ENCODE measurements at places on chromosomes 6 and 20. TPM values are rescaled to one million over a fixed set of nuclear protein-coding genes. Genes with fewer than 3 reads are reported as not detected.
A peak's percentile ranks its signal among the peaks of the same experiment; 100 is the strongest.

The SLC25A27 gene
- 0.50 TPM for polyA plus RNA-seq

- no peak for DNase-seq
Observed at GRCh38 chr6:134806180-134806798, 143.6 kb downstream of the ALDH8A1 start.

DNA sequence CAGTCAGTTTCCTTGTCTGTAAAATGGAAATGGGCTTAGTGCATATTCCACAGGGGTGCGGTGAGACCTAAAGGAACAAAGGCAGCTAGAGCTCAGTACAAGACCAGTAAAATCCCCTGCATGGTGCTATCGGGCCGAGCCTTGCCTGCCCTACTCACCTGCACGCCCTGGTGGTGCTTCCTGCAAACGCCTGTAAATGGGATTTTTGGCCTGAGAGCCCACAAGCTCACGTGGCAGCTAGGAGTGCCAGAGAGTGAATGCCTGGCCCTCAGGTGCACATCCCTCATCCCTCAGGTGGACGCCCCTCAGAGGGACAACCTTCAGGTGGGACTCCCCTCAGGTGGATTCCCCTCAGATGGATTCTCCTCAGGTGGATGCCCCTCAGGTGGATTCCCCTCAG is 48.0 kb upstream of the VSX1 start:
- DNase-seq, result no peak

The MYB gene
- polyA plus RNA-seq, result 2.8 TPM

- peak; percentile 82 for DNase-seq
Observed at GRCh38 chr6:132400883-132401617, at the start of gene MOXD1. MOXD1 (minus strand) TSS chr6:132401475; CDS start chr6:132401426, 49 bp downstream.

GRCh38 chr6:167027772-167028171 is 28.6 kb downstream of the CEP43 start:
- DNase-seq, result no peak

The SIRPA gene
- 15.3 TPM for polyA plus RNA-seq

The EBF4 gene
- polyA plus RNA-seq, result 10.8 TPM

DNA sequence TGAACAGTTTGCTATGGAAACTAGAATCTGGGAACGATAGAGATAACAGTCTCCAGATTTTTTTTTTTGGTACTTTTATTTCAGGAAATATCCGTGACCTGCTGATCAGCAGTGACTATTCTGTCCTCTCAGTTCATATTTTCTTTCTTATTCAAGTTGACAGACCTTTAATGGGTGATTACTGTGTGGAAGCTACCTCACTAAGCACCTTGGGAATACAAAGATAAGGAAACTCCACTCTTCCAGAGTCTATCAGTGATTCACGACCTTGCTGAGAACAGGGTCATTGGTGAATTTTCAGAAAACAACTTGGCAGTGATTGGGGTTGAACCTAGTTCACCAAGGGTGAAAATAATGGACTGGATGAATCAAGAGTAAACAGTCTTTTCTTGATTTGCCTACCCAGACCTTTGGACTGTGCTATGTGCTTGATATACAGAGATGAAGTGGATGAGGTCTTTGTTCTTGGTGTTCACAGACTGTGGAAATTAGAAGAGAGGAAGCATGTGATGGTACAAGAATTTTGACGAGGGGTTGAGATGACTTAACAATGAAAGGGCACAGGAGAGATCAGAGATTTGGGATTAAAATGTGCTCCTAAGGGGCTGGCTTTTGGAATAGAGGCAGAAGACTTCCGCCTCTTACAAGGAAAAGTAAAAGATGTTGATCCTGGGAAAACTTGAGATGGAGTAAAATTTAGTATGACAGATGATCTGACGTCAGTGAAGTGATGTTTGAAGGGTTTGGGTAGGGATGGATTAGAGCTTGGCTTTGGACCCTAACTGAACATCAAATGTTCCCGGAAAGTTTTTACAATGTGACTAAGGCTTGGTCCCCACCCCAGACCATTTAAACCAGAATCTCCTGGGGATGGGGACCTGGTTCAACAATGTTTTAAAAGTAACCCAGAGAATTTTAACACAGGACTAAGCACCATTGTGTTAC is 1.2 kb downstream of the KAT14 start:
- DNase-seq, result no peak

DNA sequence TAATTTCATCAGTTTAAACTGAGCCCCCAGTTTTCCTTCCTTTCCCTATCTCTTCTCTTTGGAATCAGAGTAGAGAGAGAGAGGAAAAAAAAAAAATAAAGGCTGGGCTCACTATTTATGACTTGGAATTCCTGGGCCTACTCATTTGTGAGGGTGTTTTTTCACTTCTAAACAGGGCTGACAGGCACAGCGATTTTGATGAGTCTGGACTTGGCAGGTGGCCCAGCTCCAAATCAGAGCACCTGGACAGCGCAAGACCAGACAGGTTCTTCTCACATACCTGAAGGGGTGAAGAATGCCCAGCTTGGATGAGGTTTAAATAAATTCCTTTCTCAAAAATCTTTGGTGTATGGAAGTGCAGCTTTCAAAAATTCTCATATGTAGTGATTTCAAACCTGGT is 122.2 kb downstream of the KIF13A start:
- DNase-seq, result no peak

The GFRAL gene
- polyA plus RNA-seq, result not detected

The SOBP gene
- polyA plus RNA-seq, result 8.2 TPM

DNA sequence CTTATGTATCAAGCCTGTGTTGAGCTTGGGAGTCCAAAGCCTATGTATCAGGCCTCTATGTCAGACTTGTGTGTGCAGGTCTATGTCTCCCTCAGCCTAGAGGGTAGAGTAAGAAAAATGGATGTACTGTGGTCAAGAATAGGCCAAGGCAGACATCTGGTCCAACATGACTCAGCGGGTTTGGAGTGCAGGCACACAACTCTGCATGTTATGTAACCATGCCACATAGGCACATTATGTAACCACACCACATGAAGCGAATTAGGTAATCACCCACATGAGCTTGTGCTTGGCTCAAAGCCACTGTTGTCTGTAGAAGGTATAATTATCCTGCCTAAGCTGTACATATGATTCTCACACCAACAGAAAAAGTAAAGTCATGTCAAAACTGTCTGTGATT is 1190.5 kb upstream of the EYS start:
- DNase-seq, result no peak

The KCNG1 gene
- polyA plus RNA-seq, result not detected

DNA sequence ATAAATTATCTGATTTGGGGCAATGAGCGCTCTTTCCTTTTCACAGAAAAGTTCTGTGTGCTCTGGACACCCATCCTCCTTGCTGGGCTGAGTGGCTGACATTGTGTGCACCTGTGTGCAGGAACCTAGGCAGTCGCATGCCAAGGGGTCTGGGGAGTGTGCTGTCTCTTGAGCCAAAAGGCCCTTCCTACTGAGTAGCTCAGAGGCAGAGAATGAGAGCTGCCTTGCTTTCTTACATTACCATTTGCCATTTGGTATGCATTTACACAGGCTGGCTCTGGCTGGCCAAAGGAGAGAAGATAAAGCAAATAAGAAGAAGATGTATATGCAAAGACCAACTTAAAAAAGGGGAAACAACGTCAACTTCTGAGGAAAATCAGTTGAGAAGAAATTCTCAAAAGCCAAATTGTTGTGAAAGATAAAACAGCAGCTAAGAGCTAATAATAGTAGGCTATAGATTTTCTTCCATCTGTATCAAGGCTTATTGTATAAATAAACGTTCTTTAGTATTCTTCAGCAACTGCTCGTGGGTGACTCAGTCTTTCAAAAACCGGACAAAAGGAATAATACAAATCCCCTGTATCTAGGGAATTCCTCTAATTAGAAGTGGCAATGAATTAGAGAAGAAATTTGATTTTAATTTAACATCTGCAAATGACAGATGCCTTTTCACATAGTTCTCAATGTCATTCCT is 121.9 kb downstream of the INSM1 start:
- DNase-seq, result no peak

The FAM217A gene
- polyA plus RNA-seq, result not detected

DNA sequence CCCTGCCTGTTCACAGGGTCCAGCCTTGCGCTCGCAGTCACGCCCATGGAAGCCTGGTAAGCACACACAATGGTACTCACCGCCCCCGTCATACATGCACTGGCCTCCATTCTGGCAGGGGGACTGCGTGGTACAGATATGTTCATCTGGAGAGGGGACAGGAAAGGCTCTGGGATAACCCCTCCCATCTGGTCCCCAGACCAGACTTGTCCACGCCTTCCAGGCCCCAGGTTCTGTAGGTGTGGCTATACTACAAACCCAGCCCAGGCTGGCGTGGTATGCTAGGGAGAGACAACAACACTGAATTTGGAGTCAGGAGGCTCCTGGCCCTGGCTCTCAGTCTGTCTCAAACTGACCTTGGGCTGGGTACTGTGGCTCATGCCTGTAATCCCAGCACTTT is 3.4 kb downstream of the DLK2 start:
- no peak for DNase-seq

- DNase-seq, result no peak
Observed at GRCh38 chr6:208938-209337, 83.3 kb upstream of the DUSP22 start.

The DNMT3B gene
- 0.79 TPM for polyA plus RNA-seq

DNA sequence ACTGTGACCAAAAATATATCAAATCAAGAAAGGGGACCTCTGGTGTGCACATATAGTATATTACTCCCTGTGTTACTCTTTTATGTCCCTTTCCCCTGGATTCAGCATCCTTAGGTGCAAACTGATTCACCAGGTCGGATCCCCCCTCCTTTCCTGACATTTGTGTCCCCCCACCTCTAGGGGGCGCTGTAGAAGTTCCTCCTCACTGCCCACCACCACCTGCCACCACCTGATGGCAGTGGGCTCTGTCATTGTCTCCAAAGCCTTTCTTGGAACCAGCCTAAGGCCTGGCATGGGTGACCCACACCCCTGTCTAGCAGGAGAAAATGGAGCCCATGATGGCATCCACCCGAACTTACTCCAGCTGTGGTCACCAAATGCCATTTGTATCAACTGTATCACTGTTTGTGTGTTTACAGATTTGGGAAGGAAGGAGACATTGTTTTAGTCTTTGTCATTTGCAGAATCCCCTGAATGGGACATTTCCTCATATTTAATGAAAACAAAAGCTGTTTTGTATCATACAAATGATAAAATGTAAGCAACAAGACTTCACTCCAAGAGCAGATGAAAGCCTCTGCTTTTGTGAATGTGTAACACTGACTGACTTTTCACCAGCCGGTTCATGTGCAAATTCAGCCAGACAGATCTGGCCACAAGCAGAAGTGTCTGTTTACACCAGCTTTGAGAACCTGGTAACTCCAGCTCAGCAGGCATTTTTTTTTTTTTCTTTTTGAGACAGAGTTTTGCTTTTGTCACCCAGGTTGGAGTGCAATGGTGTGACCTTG is 66.2 kb downstream of the ARMC2 start:
- DNase-seq, result no peak

DNA sequence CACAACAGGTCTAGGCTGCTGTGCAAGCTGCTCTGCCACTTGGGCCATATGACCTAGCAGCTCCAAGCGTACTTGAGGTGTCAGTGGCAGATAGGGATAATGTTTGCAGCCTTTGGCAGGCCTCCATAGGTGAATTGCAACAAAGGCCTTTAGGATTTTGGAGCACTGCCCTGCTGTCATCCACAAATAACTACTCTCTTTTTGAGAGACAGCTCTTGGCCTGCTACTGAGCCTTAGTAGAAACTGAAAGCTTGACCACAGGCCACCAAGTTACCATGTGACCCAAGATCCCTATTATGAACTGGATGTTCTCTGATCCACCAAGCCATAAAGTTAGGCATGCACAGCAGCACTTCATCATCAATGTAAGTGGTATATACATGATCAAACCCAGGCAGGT is 29.9 kb downstream of the FBXO30 start:
- DNase-seq, result no peak

The PROKR2 gene
- polyA plus RNA-seq, result not detected

DNA sequence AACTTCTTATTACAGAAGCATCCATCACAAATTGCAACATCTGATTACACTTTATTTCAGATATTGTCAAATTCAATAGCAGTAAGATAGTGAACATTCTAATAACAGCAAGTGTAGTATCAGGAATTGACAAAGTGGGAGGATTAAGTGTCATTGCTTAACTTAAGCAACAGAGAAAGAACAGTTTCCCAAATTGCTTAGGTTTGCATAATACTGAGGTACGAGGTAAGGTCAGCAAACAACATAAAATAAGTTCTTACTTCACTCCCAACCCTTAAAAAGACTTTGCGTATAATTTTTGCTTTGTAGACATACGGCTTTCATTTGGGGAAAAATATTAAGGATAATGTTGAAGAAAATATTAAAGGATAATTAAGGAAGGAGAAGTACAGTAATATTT is 163.0 kb downstream of the RIMS1 start:
- DNase-seq, result no peak

- DNase-seq, result no peak
Observed at GRCh38 chr6:140073456-140073855, 699.0 kb upstream of the CITED2 start.

The TMEM63B gene
- 6.1 TPM for polyA plus RNA-seq

GRCh38 chr6:18260448-18261106 is 3.8 kb downstream of the DEK start:
- no peak for DNase-seq

- peak; percentile 47 for DNase-seq
Observed at GRCh38 chr6:170225852-170226417, 64.9 kb downstream of the DLL1 start.

The SLC22A23 gene
- 2.6 TPM for polyA plus RNA-seq

DNA sequence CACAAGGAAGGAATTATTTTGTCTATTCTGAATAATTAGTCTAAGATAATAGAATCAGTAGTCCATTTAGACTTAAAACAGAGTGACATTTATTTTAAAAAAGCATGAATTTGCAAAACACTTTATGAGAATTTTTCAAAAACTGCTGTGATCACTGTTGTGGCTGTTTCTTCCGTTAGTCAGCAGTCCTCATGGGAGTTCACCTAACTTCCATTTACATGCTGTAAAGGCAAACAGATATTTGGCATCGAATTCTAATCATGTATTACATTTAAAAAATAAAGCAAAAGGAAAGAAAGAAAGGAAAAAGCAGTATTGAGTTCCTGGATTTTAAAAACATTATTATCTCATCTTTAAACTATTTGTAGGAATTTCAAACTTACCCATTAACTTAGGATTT is 111.8 kb downstream of the MTHFD1L start:
- DNase-seq, result no peak

- DNase-seq, result no peak
Observed at GRCh38 chr6:20900389-20901160, 366.3 kb downstream of the CDKAL1 start.

GRCh38 chr6:35273822-35274559 is 14.5 kb downstream of the ZNF76 start:
- DNase-seq, result no peak

The MEP1A gene
- 13.6 TPM for polyA plus RNA-seq

DNA sequence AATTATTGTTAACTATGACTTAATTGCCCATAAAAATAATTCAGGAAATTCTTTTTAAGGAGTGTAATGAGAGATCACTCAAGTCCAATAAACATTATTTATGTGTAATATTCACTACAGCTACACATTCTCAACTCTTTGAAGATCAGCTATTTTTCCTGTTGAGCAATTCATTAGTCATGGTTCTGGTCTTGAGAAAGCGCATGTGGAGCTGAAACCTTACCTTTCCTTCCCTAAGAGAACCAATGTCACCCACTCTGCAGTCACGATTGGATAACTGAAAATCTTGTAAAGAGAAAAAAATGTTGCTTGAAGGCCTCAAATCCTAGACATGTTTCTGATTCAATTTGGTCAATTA is 736.9 kb upstream of the MARCKS start:
- no peak for DNase-seq

- DNase-seq, result peak; percentile 70
Observed at GRCh38 chr20:31869942-31870725, at the start of the genes DUSP15 and TTLL9. DUSP15 (minus strand) TSS chr20:31870527; CDS start chr20:31870337, 190 bp downstream. TTLL9 (plus strand) TSS chr20:31870634; CDS start chr20:31871127, 493 bp downstream.
